ENCODE measurements at places on chromosomes 16 and 17.

- peak; percentile 71 for DNase-seq
Measured at GRCh38 chr17:78378225-78379130, at the start of gene PGS1. Gene PGS1 (plus strand): TSS chr17:78378649. CDS start chr17:78378666, 17 bp downstream.

DNA sequence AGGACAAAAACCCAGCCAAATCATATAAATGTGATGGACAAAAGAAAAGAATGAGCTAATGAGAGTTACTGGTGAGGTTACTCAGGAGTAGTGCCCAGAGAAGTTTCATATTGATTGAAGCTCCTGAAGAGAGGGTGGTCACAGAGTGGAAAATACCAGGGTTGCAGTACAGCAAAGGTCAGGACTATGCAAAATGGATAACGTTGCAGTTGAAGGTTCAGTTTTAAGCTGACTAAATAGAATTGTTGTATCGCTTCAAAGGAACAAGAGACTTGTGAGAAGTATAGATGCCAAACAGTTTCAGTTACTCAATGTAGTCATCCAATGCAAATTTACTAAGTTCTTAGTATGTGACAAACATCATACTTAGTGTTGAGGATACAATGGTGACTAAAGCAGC lies 47.1 kb downstream of the ABCA8 start:
- no peak for DNase-seq

GRCh38 chr16:67481561-67482232 lies 740 bp upstream of the ATP6V0D1 start:
- DNase-seq = no peak

DNA sequence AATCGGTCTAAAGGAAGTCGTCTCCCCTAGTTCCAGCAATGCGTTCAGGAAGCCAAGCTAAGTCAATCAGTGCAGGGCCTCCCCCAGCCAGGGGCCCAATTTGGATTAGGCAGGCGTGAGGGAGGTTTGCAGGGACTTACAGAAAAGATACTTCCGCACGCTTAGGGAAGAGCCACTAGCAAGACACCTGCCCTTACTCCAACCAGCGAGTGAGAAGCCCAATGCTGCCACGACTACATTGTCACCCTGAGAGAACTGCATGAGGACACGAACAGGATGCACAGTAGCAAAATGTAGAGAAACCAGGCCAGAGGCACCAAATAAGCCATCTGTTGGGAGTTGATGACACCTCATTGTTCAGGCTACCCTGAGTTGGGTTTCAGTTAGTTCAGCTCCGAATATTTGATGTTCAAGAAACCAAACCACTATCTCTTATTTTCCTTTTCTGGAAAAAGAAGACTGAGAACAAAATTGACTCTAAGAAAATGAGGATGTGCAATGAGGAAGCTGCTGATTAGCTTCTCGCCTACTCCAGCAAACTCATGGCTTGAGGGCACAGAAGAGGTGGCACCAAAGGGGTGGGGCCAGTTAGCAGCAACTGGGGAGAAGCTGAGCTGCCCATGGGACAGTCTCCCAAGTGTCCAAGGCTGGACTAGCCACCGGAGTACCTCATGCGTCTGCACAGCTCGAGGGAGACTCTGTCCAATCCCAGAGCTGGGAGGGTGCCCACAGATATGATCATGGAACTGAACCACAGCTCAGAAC lies 29.3 kb downstream of the TK2 start:
- no peak for DNase-seq

- no peak for DNase-seq
Measured at GRCh38 chr17:31908386-31908785, 6.9 kb upstream of the UTP6 start.

DNA sequence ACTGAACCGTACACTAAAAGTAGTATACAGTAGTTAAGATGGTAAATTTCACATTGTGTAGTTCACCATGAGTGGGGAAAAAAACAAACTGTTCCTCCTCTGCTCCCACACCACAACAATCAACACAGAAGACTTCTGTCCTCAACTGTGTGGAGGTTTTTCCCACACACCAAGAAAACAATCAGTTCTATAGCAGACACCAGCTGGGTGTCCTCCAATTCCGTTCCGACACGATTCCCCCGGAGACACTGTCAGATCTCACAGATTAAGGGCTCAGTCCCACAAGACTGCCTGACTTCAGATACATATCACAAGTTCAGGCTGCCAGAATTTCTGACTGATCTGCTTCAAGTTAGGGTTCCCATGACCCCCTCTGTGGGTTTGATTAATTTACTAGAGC lies 31.8 kb downstream of the BBS2 start:
- DNase-seq = no peak

GRCh38 chr17:60720763-60721531 lies 43.3 kb downstream of the BCAS3 start:
- no peak for DNase-seq

DNA sequence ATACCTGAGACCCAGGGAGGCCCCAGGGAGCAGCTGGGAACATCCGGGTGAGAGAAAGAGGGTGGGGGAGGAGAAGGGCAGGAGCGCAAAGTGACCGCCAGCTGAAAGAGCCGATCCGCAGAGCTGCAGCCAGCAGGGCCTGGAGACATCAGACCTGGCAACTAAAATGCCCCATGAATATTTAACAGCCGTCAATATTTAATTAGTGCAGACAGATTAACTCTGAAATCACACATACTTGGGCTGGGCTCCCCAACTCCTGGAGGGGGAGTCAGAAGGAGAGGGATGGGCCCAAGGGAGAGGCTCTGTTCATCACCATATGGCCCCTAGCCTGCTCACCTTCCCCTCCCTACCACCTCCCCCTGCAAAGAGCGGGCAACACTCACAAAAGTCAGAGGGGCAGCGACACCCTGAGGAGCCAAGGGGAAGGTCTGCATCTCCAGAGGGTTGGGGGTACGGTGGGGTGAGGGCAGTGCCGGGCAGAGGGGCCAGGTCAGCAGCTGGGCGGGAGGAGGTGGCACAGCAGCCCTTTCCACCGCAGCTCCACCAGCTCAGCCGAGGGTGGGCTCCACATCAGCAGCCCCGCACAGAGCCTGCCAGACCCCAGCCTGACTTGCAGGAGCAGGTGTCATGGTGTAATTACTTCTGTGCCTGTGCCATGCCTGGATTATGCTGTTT lies 61.9 kb upstream of the CCL1 start:
- DNase-seq = no peak

All from stimulated activated CD8-positive, alpha-beta memory T cell treated with anti-CD3 and anti-CD28 coated beads, Interleukin-2, amount 100 ng/mL, for 1 hour (primary cell).